DMS79 treated with DMSO at 0.1 percent for 48 hours (cell line): ENCODE measurements at places on chromosomes 2 and 18.

DNA sequence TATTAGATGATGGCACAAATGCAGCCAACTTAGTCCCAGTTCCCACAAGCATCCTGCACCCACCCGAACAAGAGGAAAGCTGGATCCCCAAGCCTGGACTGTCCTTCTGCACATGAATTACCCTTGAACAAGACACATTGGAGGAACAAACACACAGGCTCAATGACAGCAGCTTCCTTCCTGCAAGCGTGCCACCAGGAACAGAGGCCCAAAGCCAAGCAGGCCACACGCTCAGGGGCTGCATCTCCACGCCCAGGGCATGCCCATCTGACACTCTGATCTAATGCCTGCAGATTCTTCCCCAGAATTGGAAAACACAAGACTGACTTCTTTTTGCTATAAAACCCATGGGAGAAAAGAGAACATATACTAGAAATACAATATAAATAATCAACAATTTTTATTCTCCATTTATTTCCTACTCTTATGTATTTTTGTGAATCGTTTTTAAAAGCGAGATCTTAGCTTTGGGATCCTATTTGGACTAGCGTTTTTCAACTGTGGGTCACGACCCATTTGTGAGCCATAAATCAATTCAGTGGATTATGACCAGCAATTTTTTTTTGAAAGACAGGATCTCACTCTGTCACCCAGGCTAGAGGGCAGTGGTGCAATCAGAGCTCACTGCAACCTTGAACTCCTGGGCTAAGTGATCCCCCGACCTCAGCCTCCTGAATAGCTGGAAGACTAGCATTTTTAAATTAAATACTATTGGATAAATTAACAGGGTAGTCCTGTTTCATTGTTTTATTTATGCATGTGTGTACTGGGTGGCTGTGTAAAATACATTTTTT is 34.4 kb downstream of the PSTPIP2 start:
- DNase-seq = no peak

DNA sequence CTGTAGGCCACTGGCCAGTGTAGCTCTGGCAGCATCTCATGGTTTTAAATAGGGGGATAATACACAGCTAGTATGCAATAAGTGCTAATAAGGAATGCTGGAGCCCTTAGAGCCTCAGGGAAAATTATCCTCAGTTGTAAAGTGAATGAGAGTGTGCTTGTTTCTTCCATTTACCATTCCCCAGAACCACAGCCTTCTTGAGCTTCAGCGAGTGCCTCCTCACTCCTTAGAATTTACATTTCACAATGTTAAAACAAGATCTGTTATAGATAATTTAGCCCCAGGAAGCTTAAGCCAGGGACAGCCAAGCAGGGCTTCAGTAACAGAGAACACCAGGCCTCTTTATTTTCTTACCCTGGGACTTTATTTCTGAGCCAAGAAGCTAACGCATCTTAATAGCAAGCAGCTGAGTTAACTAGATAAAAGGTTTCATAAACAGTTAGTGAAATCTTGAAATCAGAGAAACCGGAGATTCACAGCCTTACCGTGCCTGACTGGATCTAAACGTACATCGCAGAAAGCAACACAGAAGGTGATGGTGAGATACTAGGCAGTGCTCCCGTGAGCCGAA is 535.2 kb downstream of the TDRD15 start:
- DNase-seq = no peak

- DNase-seq = no peak
These were observed 33.8 kb downstream of the SUCLG1 start for GRCh38 chr2:84425310-84425709.

DNA sequence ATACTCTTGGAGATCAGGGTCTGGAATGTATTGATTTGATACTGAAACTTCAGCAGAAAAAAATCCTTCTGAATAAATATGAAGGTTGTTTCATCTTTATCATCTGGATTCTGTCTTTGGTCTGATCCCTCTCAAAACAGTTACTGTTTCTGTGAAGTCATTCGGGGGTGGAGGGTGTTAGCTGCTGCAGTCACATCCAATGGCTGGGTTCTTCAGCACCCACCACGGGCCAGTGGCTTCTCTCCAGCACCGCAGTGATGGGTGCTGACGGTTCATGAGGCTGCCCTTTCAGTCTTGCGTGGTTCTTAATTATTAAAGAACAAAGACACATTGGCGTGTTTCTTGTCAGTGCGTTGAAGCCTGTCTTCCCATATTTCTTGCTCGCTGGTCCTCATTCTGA is 148.0 kb downstream of the LDLRAD4 start:
- DNase-seq = no peak
